Lung (tissue), 17 donors: ENCODE measurements at places on chromosomes 2 and 18. TPM values are rescaled to one million over a fixed set of nuclear protein-coding genes. Genes with fewer than 3 reads are reported as not detected.

The SERPINB3 gene
- polyA plus RNA-seq: 29.0 TPM

The GDF7 gene
- polyA plus RNA-seq: 0.26 TPM

The DYTN gene
- not detected for polyA plus RNA-seq

The C2orf80 gene
- 0.18 TPM for polyA plus RNA-seq

The NEURL3 gene
- polyA plus RNA-seq: 0.24 TPM

The DLGAP1 gene
- 0.54 TPM for polyA plus RNA-seq

The KCNE4 gene
- polyA plus RNA-seq: 0.79 TPM

The MGAT4A gene
- polyA plus RNA-seq: 23.5 TPM

The DSG4 gene
- polyA plus RNA-seq: not detected

The CLIP4 gene
- 15.1 TPM for polyA plus RNA-seq

The CXCR1 gene
- polyA plus RNA-seq: 49.0 TPM

The PUS10 gene
- polyA plus RNA-seq: 4.3 TPM

The CYRIA gene
- polyA plus RNA-seq: 4.3 TPM

The STARD6 gene
- 0.07 TPM for polyA plus RNA-seq
